ENCODE measurements at places on chromosomes 6 and 20.
A peak's percentile ranks its signal among the peaks of the same experiment; 100 is the strongest.

GRCh38 chr6:7184502-7184901 lies 76.7 kb downstream of the RREB1 start:
- no peak for DNase-seq

DNA sequence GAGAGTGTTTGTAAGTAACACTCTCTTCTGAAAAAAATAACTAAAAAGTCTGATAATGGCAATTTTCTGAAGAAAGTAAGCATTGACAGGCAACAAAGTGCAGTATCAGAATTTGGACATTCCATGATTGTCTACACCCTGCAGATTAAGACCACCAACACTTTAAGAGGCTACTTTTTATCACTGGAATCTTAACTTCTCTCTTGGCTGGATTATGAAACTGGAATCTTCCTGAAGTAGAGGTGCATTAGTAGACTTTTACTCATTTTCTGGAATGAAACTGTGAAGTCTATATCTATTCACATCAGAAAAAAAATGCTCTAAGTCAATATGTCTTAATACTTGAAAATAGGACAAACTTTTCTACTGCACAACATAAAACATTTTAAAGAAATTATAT lies 547.5 kb downstream of the COL12A1 start:
- no peak for DNase-seq

DNA sequence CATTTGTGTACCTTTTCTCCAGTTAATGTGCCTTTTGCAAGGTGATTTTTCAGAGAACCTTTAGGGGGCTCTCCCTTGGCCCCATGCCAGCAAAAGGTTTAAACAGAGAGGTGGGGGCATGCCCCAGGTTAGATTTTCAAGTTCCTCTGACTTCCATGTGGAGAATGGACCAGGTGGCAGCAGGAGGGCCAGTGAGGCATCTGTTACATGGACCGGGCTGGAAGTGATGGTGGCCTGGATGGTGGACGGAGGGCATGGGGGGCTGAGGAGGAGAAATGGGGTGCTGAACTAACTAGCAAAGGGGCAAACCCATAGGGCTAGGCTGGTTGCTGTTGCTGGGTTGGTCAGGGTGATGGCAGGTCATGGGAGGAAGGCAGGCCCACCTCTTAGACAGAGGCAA lies 20.7 kb upstream of the BPI start:
- DNase-seq = no peak

DNA sequence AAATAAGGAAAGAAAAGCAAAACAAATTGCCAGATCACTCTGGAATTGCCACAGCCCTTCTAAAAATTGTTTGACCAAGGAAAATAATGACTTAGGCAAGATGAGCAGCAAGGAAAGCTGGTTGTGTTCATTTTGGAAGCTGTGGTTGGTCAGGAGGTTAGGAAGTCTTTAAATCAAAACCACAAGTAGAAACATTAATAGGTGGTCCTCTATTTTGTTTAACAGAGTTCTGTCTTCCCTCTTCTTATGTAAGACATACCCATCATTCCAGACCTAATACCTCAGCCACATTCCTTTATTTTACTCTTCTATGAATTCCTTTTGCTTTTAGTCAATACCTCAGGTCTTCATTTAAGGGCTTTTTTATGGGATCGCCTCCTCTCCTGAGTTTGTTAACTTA lies 422.2 kb upstream of the PLCB4 start:
- peak; percentile 33 for DNase-seq

GRCh38 chr6:38269461-38270172 lies 370.1 kb downstream of the BTBD9 start:
- no peak for DNase-seq

DNA sequence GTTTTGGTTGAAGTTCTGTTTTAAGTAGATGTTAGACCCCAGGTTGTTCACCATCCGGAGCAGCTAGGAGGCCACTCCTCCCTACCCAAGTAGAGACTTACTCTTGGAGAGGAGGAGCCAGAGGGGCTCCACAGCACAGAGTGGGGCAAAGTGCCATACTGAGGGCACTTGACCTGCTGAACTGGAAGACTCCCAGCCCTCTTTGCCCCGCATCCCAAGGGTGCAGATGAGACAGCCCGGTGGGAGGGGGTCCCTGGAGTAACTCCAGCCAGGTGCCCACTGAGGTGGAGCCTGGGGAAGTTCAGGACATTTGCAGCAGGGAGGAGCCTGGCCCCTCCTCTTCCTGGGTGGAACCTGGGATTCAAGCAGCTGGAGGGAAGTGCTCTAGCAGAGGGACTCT lies 102.1 kb upstream of the GPR6 start:
- no peak for DNase-seq

DNA sequence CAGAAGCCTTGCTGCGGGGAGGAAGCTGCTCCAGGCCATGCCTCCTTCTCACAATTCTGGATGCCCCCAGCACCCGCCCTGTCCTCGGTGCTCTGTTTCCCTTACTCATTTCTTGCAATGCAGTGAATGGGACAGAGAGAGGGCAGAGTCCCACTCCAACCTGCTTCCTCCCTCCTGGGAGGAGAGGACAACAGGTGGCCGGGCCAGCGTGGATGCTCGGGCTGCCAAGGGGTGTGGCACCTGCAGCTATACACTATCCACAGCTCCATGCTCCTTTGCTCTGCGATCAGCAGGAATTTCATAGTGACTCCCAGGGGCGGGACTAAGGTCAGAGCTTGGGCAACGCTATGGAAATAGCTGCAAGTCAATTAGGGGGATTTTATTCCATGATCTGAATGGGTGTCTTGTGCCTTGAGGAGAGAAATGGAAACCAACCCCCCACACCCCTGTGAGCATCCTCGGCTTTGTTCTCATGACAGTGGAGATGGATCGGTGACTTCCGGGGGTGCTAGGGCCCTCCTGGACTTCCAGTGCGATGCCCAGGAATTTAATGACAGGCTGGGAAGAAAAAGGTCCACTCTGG lies 192.5 kb downstream of the MYLK4 start:
- DNase-seq = no peak

DNA sequence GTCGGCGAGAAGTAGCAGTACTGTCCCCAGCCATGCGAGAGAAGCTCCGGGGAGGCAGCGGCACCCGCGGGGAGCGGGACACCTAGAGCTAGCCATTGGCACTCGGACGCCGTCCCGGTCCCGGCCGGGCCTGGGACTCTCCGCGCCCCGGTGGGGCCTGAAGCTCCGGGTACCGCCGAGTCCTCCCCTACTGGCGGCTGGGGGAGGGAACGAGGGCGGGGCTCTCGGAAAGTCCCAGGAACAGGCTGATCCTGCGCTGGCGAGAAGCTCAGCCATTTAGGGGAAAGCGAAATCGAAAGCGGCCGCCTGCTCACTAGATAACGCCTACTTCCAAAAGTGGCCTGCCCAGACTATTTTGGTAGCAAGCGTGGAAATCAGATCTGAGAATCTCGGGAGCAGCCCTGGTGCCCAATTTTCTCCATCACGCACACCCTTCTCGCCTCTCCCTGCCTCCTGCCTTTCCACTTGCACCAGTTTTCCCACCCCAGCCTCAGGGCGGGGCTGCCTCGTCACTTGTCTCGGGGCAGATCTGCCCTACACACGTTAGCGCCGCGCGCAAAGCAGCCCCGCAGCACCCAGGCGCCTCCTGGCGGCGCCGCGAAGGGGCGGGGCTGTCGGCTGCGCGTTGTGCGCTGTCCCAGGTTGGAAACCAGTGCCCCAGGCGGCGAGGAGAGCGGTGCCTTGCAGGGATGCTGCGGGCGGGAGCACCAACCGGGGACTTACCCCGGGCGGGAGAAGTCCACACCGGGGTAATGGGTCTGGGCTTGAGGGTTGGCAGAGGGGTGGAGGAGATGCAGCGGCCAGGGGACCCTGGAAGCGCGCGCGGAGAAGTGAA lies at the start of the genes PSMB9 and TAP1:
PSMB9 (plus strand) TSS at position 652 of the 835 bp plus-strand sequence; CDS start at position 690, 38 bp downstream.
TAP1 (minus strand) TSS at position 164 of the 835 bp plus-strand sequence; CDS start at position 96, 68 bp downstream.
- peak; percentile 94 for DNase-seq

GRCh38 chr20:605237-605636 lies 4.9 kb downstream of the TCF15 start:
- DNase-seq = no peak

DNA sequence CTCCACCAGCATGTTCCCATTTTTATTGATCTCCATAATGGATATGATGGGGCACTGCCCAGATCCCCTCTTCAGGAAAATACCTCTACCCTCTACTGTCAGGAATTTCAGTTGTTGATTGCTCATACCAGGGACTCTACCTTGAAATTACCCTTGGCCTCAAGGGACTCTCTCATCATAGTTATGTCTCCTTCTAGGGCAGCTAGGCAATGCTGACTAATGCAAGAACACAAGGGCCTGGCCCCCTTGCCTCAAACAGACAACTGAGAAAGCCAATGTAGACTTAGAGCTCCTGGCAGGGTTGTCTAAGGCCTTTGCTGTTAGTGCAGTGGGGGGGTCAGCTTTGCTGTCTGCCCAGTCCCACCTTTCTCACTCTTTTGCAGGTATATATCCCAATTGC lies 493.1 kb downstream of the BTBD3 start:
- DNase-seq = no peak

Measured in cardiac fibroblast (primary cell).